ENCODE measurements at places on chromosomes 3 and 15.

DNA sequence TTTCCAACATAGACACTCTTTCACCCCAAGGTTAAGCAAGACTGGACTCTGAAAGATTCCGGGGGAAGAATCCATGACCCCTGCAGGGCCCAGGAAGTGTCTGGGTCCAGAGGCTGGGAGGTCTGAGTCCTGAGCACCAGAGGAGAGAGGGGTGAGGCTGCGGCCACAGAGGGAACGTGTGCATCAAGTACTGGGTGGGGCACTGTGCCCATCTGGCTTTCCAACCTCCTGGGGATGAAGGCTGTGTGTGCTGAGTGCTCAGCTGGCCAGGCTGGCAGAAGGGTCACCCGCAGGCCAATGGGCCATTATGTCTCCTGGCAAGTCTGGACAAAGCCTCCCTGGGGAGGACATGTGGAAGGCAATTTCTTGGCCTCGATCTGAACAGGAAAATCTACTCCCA is 3.3 kb downstream of the CHRNA3 start:
- no peak for DNase-seq

DNA sequence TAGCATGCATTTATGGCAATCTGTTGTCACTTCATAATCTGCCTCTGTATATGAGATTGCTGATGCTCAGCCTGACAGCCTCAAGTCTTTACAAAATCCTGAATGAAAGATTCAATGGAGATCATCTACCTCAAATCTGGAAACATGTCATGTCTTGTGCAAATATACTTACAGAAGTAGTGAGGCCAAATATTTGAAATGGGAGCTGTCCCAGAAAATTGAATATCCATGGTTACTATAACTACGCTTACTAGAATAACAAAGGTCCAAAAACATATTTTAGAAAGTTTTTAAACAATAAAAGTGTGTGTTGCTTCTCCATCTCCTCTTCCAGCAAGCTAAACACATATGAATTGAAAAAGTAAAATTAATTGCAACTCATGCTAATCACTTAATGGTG is 133.2 kb upstream of the DPH6 start:
- DNase-seq = no peak

- DNase-seq = no peak
These were observed 218.6 kb downstream of the TBC1D2B start for GRCh38 chr15:77858792-77859490.

DNA sequence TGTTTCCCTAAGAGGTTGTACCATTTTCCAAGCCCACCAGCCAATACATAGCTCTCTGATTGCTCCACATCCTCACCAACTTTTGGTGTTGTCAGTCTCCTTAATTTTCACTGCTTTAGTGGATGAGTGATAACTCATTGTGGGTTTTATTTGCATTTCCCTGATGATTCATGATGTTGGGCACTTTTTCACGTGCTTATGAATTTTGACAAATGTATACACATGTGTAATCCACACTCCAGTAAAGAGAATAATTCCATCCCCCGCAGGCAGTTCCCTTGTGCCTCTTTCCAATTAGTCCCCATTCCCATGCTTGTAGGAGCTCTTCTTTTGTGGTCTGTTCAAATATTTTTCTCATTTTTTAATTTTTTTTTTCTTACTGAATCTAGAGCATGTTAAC is 52.4 kb downstream of the ANP32A start:
- no peak for DNase-seq

DNA sequence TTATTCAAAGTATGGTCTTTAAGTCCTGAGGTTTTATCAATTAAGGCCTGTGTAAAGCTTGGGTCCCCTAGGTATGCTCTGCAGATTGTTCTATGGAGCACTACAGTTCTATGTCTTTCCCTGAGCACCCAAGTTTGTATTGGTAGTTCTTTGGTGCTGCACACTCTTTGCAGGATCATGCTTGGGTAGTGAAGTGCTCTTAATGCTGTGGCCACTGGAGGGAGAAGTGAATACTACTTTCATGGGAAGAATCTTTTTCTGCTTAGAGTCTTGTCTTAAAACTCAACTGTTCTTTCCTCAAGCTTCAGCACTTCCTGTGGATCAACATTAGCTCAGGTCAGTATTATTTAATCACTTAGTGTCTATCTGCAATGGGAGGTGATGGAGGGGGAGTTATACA is 93.6 kb upstream of the CFAP20DC start:
- DNase-seq = no peak

DNA sequence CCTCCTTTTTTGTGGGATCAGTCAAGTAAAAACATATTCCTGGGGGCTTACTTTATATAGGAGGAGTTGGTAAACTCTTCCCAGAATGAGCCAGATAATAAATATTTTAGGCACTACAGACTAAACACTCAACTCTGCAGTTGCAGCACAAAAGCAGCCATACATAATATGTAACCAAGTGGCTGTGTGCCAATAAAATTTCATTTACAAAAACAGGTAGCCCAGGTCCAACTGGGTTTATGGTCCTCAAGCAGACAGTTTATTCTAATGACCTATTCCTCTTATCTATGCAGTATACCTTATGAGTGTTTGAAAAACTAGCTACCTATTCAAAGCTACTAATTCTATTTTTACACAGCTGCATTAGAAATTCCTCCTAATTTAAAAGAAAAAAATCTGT is 61.8 kb downstream of the FAIM start:
- no peak for DNase-seq

DNA sequence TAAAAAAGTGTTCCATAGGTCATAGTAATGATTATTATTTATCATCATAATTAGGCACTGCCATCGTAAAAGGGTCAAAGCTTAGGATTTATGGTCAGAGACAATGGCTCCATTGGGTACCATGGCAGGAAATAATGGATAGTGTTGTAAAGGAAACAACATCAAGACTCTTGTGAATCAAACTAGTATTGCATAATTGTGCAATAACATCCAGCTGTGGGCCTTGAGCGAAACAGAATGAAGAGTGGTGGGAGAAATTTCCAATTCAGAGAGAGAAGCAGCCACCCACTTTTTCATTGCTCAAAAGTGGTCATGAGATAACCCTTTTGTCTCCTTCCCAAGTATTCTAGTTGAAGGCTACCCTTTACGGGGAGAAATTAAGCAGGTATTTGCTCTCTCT is 61.7 kb downstream of the ALDH1A2 start:
- DNase-seq = no peak

GRCh38 chr15:101710806-101711205 is 13.5 kb downstream of the TARS3 start:
- DNase-seq = no peak

DNA sequence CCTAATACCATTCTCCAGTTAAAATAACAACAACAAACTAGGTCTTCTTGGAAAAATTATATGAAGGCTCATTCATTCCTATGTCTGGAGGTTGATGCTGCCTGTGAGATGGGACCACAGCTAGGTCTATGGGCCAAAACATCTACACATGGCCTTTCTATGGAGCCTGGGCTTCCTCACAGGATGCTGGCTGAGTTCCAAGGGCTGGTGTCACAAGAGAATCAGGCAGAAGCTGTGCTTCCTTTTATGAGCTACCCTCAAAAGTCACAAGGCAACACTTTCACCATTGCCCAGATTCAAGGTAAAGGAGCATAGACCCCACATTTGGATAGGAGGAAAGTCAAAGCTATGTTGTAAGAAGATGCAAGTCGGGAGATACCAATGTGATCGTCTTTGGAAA is 4.6 kb upstream of the RTP2 start:
- no peak for DNase-seq

- DNase-seq = no peak
These were observed 8.8 kb upstream of the GRAMD1C start for GRCh38 chr3:113829576-113830354.

DNA sequence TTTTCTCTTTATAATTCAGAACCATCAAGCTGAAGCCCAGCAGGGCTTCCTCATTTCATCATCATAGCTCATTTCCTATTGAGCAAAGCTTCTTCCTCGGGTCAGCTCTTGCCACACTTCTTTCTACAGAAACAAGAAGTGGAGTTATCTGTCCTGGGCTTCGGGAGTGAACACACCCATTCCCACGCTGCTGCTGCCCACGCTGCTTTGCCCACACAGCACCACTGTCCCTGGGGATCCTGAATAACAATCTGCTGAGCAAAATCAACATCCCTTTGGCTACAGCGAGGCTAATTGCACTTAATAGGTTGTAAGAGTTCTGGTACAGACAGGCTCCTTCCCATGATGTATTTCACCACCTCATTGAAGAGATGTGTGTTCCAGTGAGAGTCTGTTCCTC is 23.7 kb downstream of the CEP19 start:
- DNase-seq = no peak

DNA sequence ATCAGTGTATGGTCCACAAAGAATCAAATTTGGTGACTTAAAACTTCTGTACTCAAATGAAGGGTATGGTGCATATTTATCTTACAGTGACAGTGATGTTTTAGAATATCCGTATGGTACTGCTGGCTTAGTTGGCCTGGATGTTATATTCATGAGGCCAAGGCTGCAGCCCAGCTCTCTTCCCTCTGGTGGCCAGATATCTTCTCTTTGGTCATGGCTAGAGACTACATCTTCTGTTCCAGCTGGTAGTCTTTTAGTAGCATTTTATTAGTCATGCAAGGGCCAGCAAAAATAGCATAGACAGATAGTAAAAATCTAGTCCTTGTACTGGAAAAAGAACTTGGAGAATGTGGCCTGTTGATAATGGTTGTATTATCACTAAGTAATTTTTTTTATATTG is 124.0 kb upstream of the ROPN1 start:
- DNase-seq = no peak

- no peak for DNase-seq
These were observed 50.4 kb upstream of the TBC1D21 start for GRCh38 chr15:73822998-73823397.

DNA sequence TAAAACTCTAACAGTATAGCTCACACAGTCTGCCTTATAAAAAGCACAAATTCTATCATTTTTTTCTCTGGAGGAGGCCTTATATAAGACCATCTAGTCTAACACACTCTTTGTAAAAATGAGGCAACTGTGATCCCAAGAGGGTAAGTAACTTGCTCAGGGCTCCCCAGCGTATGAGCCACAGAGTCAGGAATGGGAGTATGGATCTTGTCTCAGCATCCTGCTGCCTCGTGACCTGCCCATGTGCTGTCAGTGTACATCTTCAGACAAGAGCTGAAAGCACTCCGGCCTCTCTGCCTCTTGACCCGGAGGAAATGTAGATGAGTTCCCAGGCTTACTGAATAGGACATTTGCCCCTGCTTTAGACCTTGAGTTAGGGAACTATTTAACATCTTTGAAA is 28.4 kb upstream of the MEF2A start:
- no peak for DNase-seq

DNA sequence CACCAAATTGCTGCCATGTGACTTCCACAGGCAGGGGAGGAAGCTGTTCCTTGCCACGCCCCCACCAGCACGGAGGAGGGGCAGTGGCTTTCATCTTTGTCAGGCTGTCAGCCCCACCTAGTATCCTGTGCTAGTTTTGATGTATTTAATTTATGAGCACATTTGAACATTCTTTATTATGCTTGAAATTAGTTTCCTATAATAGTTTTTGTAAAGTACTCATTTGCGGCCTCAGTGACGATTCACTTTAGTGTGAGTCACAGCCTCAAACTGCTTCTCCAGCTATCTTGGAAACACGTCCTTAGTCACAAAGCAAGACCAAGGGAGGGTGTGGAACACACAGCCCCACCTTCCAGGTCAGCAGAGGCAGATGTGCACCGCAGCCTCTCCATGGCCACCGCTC is 239.9 kb upstream of the ATP10A start:
- DNase-seq = no peak

GRCh38 chr15:28021281-28022039 is 77.7 kb downstream of the OCA2 start:
- no peak for DNase-seq

- no peak for DNase-seq
These were observed 11.4 kb downstream of the SPRED1 start for GRCh38 chr15:38263996-38264395.

DNA sequence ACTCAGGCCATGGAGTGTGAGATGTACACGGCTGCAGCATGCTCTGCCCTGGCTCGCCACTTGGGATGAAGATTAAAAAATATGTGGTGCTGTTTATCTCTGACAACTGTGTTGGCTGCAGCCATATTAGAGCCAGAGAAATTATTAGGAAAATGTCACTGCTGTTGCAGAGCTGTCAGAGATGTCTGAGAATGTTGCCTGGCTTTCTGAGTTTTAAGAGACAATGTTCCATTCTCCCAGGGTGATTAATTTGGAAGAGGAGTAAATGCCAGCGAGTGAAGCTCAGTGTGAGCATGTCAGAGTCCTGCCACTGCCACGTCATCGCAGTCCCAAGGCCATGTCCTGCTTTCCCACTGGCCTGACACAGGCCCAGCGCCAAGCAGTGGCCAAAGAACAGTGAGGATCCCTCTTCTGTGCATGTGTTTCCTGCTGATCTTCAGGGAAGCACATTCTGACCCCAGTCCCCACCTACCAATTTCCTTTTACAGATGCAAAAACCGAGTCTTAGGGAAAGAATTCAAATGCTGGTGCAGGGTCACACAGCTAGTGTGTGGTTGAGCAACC is 370.9 kb downstream of the GABRG3 start:
- no peak for DNase-seq

DNA sequence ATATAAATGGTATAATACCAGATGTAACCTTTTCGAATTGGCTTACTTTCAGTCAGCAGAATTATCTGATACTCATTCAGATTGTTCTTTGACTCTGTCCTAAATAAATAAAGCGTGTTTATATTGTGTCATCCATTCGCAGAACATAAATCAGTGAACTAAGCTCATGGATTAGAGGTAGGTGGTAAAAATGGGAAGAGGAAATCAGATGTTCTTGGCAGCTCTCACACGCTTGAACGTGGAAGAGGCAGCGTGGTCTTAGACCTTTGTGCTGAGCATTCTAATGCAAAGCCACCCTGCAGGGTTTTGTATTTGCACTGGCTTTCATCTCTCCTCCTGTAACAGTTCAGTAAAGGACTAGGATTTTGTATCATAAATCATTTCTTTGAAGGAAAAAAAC is 441.4 kb downstream of the GABRG3 start:
- DNase-seq = no peak

DNA sequence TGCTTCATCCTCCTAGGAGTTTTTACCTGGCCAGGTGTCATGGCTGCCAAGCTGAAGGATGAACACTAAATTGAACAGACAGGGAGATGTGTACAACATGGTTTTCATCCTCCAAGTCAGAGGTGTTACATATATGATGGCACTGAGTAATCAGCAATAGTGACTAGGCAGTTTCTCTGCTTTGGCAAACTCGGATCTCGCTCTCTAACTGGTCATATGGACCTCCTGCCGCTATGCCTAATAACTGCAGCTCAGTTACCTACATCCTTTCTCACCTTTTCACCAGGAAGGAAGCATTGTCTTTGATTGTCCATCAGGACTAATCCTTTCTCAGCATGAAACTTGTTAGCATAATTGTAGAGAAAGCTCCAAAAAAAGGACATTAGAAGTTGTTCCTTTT is 175.9 kb upstream of the PLSCR5 start:
- DNase-seq = no peak

GRCh38 chr3:139521144-139521543 is 18.4 kb downstream of the RBP1 start:
- no peak for DNase-seq

GRCh38 chr15:52256366-52256765 is 39.2 kb downstream of the MYO5C start:
- DNase-seq = peak; percentile 59

DNA sequence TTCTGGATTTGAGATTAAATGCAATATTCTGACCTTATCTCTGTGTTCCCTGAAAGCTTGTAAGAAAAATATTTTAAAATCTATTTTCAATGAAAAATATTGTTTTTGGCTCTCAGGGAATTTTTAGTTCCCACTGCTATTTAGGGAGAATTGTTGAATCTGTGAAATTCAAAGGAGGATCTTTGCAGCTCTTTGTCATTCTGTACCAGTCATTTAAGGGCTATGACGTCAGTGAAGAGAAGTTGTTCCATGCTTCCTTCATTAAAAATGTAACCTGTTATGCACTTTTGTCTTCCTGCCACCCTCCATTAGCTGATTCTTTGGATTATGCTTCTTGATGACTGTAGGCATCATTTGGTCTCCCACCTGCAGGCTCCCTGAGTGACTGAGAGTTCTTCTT is 427.8 kb upstream of the C2CD4B start:
- DNase-seq = no peak

Data from stimulated activated CD4-positive, alpha-beta T cell treated with anti-CD3 and anti-CD28 coated beads, TNF-alpha, amount 100 ng/mL, for 24 hours (primary cell).